ENCODE measurements at places on chromosomes 7 and 10.

GRCh38 chr10:73065441-73065840, 31.2 kb downstream of the P4HA1 start:
- no peak for DNase-seq

GRCh38 chr10:112208997-112209396, 25.4 kb upstream of the GPAM start:
- DNase-seq = no peak

- DNase-seq = peak; percentile 25
These were observed 1.2 kb downstream of the MARCHF5 start for GRCh38 chr10:92291921-92292845.

DNA sequence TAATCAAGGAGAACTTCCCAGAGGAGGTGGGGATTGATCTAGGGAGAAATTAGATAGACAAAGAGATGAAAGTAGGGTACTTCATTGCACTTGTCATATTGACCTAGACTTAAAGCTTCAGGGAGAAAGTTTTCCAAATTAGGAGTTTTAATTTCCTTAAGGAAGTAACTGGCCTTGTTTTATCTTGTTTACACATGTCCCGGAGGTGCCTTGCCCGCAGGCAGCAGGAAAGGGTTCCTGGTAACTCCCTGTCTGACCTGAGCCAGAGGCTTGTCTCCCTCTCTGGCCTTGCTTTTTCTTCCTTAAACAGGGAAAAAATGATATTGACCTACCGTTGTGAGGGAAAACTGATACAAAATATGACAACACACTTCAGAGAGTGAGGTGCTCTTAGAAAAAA, 181.6 kb downstream of the EVX1 start:
- no peak for DNase-seq

DNA sequence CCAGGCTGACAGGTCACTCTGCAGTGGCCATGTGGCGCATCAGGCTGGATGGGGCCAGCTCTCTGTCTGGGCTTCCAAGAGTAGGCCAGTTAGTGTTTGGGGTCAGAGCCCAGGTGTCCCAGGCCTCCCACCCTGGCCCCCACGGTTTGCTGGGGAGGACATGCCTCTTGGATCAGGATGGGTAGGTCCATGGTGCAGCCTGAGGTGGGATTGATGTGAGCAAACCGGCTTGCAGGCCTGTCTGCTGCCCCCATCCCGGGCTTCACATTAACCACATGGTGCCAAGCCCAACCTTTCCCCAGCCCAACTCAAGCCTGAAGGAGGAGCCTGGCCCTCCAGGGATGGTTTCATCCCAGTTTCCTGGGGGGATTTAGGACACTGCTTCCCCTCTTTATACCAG, 39.2 kb downstream of the LDB3 start:
- DNase-seq = no peak

GRCh38 chr7:52283335-52283734, 752.1 kb upstream of the POM121L12 start:
- DNase-seq = no peak

- DNase-seq = no peak
These were observed 50.4 kb upstream of the PPP2R2D start for GRCh38 chr10:131850383-131850870.

GRCh38 chr7:5445981-5446594, 22.5 kb upstream of the TNRC18 start:
- no peak for DNase-seq

DNA sequence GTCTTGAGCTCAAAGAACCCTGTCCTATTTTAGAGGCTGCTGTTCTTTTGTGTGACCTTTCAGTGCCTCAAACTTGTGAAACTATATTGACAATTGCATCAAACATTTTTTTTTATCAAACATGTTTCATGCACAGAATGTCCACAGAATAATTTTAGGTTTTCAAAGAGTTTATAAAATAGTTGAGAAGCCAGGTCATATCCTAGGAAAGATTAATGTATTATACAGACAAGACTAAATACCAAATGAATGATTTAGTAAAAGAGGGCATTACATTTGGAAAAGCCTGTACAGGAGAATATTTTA, 67.0 kb downstream of the CDK6 start:
- no peak for DNase-seq

GRCh38 chr7:141242568-141242967, 168.7 kb downstream of the TMEM178B start:
- no peak for DNase-seq

DNA sequence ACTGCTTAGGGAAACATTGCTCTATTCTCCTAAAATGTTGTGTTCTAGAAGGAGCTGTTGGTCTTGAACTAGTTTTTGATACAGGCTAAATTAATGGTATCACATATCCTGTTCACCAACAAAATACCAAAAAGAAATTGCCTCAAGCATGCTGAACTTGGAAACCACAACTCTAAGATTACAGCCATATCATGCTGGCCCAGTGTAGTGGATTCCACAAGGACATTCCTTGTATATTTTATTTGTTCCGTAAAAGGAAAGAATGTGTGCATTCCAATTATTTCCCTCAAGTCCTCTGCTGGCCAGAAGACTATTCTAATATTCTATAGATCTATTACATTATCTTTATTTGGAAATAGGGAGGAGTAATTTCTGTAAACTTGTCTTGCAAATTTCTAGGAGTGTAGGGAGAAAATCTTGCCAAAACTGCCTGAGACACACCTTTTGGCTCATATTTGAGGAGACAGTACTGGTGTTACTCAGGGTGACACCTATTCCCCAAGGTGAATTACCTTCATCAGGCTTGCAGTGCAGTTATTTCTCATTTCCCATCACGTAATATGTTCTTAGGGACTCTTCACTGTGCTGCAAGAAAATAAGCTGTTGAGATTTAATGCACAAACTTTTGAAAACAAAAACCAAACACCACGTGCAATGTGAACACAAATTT, 1.9 kb upstream of the NEBL start:
- no peak for DNase-seq

- DNase-seq = no peak
These were observed 37.6 kb downstream of the VWA2 start for GRCh38 chr10:114276671-114277070.

DNA sequence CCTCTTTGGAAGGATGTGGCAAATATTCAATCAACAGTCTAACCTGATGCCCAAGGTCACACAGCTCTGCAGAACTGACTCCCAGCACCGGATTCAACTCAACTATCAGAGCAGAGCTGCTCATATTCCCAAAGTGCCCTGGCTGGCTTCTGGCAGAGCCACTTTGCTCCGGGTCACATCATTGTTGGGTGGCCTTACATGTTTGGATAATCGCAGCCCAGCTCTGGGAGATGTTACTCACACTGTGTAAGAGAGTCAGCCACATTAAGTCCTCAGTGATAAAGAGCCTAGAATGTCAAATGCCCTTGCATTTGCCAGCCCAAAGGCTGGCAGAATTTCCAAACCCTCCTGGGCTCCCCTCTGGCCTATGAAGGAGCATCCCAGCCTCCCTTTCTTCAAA, 79.8 kb upstream of the PDE1C start:
- DNase-seq = no peak

- no peak for DNase-seq
These were observed 12.5 kb upstream of the ZNF212 start for GRCh38 chr7:149226840-149227494.
